Cardiac septum (tissue), 1 donor: ENCODE measurements at places on chromosomes 4 and X. TPM values are rescaled to one million over a fixed set of nuclear protein-coding genes. Genes with fewer than 3 reads are reported as not detected.

- no peak for DNase-seq
Observed at GRCh38 chr4:114282937-114283336, 303.5 kb upstream of the ARSJ start.

DNA sequence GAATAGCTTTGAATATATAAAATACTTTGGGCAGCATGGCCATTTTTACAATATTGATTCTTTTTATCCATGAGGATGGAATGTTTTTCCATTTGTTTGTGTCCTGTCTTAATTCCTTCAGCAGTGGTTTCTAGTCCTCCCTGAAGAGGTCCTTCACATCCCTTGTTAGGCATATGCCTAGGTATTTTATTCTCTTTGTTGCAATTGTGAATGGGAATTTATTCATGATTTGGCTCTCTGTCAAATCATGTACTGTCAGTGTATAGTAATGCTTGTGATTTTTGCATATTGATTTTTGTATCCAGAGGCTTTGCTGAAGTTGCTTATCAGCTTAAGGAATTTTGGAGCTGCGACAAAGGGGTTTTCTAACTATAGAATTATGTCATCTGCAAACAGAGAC is 18.5 kb downstream of the UGT2B15 start:
- no peak for DNase-seq

DNA sequence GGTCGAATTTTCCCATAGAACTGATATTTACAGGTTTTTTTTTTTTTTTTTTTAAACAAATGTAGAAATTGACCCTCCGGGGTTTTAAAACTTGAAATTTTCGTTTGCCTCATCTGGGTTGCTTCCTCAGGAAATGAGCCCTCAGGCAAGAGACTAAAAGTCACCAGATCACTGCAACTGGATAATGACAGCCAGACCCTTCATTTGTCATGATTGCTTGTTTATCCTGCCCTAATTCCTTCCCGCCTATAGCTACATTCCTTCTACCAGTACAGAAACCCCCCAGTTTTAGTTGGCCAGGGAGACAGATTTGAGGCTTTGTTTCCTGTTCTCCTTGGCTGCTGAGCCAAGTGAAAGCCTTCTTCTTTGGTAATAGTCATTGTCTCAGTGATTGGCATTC is 44.0 kb upstream of the IGFBP7 start:
- no peak for DNase-seq

The PCYT1B gene
- 0.27 TPM for total RNA-seq

The EGFL6 gene
- 0.24 TPM for total RNA-seq

- DNase-seq = no peak
Observed at GRCh38 chr4:42658261-42658660, 1.4 kb upstream of the ATP8A1 start.

The RBMXL3 gene
- total RNA-seq = not detected

DNA sequence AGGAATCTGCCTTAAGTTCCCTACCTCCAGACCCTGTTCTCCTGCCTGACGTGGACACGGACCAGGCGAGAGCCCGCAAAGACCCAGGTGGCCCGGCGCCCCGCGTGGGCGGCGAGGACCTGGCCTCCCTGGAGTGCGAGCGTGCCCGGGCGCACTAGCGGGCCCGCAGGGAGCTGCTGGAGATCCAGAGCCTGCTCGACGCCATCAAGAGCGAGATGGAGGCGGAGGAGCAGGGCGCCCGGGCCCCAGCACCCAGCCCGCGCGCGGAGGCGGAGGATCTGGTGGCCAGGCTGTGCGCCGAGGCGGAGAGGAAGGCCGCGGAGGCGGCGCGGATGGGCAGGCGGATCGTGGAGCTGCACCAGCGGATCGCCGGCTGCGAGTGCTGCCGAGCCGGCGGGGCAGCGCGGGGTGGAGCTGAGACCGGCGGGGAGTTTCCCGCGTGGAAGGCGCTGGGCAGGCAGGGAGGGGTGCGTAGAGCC is 18.2 kb downstream of the MRFAP1 start:
- no peak for DNase-seq

DNA sequence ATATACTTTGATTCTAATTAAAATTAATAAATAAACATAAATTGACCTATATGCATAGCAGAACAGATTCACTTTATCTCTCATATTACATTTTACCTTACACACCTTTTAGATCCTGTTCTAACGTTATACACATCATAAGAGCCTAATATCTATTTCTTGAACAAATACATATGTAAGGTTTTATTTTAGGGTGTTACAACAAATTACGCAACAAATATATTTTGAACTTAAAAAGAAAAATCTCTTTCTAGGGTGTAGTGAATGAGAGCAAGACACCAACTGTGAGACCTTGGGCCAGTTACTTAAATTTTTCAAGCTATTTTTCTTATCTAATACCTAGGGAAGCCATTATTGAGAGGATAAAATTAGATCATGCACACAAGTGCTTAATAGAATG is 191.2 kb downstream of the CFAP299 start:
- no peak for DNase-seq

The ARMCX6 gene
- total RNA-seq = 45.4 TPM

DNA sequence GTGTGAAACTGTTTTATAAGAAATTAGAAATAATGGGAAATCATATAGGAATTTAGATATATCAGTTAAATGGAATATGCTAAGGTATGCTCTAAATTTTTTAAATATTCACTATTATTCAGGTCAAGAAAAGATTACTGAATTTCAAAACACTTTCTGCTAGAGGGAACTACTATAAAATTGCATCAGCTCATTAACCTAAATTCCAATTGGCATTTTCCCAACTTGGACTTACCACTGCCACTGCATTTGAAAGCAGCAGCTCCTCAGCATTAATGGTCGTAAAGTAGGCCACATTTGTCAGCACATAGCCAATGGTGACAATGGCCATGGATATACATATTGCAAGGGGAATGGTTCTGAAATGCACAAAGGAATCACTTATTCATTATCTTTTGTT is 57.3 kb downstream of the SLC7A11 start:
- DNase-seq = no peak

DNA sequence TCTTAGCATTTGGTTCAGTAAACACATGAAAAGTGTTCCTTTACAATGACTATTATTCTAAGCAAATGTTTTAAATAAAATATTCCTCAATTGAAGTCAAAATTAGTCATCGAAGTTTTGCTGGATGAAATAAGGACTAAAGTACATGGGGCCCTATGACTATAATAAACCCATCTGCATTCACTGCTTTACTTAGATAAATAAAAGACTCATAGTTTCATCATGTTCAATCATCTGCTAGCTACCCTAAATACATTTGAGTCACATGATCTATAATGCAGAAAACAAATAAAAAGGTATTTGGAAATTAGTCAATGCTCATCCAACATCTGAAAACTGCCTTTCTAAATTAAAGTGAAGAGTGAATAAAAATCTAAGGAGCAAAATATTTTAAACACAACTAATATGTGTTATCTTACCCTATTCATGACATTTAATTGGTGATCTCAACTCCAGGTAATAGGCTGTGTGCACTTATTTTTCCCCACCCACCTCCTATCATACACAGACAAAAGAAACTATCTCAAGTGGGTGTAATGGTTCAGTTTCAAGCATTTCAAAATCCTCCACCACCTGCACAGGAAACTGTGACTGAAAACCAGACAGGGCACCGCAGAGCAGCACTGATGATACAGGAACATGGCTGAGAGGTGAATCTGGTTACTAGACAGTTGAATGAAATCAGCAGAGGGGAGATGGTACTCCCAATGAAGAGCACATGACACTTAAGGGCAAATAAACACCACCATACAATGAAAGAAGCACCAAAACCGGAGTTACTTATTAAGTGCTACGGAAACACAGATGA is 78.6 kb downstream of the CAMK2D start:
- DNase-seq = no peak

DNA sequence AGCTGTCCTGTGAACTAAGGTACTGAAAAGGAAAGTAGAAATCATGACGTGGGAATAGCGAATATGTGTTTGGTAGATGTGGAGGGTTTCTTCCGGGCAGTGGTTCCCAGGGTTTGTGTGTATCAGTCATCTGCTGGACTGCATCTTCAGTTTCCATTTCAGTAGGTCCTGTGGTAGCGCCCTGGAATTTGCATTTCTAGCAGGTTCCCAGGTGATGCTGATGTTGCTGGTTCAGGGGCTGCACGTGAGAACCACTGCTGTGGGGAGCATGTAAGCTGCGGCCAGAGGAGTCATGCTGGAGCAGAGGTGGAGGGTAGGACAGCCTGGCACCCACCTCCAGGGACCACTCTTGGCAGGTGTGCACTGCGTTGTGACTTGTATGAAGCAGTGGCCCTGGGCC is 47.1 kb downstream of the ARHGAP10 start:
- no peak for DNase-seq

GRCh38 chr4:81724925-81725329 is 253.2 kb upstream of the RASGEF1B start:
- no peak for DNase-seq

The OTUD6A gene
- total RNA-seq = not detected

- no peak for DNase-seq
Observed at GRCh38 chr4:14379183-14379582, 623.1 kb upstream of the CPEB2 start.

DNA sequence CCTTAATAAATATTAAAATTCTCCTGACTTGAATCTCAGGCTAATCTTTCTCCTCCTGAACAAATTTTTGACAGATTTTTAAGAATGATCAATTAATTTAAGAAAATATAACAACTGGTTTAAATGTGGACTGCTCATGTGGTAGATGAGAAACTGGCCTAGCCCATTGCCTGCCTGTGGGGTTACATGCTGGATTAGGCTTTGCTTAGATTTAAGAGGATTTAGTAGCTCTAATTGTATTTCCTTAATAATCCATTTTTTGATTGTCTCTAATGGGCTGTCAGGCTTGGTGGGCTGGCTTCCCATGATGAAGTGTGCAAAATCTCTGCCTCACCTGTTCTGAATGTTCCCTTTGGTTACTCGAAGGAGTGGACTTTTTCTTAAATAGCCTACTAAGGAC is 27.8 kb upstream of the LIMCH1 start:
- no peak for DNase-seq

- DNase-seq = no peak
Observed at GRCh38 chr4:33470805-33471204, 2750.6 kb downstream of the PCDH7 start.

GRCh38 chr4:6749340-6750171 is 33.0 kb upstream of the KIAA0232 start:
- no peak for DNase-seq

DNA sequence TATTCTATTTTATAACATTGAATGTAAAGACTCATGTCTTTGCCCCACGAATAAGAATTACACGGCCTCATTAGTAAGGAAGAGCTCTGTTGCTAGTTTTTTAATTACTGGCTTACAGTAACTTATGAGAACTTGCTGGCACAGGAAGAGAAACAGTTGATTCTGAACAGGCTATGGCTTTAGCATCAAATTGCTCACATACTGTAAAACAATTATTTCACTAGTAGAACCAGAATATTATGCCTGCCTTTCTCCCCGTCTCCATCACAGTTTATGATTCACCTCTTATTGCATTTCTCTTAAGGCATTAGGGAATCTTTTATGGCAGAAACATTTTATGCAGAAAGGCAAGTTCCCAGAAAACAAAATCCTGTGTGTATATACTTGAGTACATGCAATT is 126.1 kb downstream of the SPRY1 start:
- DNase-seq = no peak

DNA sequence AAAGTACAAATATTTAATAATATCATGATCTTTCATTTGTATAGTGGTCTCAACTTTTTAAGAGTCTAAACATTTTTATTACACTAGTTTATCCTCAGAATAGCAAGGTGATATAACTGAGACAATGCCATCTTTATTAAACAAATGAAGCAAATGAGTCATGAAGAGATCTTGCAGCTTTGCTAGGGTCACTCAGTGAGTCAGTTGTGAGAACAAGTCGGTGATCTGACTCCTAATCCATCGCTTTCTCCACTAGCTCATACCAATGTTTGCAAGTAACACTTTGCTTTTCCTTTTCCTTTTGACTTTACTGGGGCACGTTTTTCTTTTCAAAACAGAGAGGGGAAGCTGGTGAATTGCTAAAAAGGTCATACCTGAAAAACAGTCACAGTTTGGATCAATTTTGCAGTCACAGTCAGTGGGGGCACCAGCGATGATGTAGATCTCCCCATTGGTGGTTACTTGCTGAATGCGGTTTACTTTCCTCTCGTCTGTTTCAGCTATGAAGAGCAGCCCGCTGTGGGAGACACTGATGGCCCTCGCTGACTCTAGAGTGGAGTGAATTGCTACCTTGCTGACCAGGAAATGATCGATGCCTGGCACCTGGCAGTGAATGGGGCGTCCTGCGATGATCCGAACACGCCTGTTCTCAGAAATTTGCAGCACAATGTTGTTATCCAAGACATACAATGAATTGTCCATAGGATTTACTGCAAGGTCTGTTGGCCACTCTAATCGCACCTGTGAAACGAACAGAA is 75.7 kb downstream of the SH2D1A start:
- no peak for DNase-seq

- DNase-seq = no peak
Observed at GRCh38 chrX:134338527-134338926, 101.5 kb downstream of the CCDC160 start.

The COPS4 gene
- 47.1 TPM for total RNA-seq

DNA sequence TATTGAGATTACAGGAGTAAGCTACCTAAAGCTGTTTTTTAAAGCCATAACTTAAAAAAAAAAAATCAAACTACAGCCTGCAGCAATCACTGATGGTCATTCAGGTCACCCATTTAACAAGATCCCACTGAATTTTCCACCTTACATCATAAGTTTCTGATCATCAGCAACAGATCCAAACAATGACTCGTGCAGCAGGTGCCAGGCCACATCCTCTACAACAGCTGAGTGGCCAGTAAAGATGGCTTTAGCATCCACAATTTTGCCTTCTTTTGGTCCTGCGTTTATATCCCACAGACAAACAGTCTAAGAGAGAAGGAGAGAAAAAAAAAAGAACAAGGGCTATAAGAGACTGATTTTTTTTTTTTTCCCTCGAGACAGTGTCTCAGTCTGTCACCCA is 16.6 kb downstream of the RBBP7 start:
- no peak for DNase-seq

DNA sequence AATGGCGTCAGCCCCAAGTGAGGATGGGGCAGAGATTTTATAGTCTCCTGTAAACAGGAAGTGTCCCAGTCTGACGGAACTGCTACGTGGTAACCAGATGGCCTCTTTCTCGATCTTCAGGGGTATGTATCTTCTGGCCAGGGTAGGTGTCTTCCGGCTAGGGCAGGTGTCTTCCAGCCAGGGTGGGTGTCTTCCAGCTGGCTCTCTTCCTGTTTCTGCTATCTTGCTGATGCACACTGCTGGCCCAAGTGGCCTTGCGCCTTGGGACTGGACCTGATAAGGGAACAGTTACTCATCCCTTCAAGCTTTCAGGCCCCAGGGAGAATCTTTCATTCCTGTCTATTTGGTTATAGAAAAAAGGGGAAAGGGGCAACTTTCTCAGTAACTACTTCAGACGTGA is 178.7 kb upstream of the MAGEE2 start:
- DNase-seq = no peak

DNA sequence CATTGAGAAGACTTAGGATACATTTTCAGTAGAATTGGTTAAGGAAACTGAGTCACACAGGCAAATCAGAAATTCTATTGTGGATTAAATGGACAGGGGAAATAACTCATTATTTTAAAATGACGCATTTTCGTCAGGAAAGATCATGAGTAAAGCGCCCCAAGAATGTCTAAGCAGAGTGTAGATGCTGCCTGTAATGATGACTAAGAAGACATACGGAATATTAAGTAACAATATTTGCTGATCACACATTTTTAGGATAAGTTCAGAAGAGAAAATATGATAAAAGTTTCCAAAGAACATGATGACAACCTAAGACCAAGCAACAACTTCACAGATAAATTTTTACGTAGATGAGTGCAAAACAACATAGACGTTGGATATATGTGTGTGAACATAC is 596.3 kb upstream of the TENM3 start:
- DNase-seq = no peak
